ENCODE measurements at places on chromosomes 7 and 10. TPM values are rescaled to one million over a fixed set of nuclear protein-coding genes. Genes with fewer than 3 reads are reported as not detected.

GRCh38 chr10:3525832-3526449 is 259.1 kb downstream of the KLF6 start:
- DNase-seq = no peak

DNA sequence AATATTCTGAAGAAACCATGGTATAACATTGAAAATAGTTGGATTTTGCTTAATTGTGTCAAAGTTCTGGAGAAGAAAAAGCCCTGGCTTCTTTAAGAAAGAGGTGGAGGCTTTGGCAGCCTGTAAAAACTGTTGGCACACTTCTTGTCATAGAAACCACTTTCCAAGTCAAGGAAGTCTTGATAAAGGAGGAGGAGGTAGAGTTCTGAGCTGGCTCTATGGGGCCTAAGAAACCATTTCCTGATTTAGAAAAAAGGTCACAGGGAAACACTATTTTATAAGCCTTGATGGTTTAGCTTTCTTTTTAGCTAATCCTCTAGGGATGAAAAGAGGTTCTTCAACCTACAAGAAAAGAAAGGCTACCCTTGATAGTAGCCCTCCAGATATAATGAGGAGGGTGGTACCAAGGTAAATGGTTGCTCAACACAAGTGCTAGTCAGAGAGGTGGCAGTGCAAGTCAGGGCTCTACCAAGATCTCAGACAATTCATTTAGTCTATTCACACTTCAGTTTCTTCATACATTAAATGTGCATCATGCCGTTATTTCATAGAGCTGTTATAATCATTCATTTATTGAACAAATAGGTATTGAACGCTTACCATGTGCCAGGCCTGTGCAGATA is 346.9 kb downstream of the RNLS start:
- DNase-seq = no peak

TMEM26 gene
- not detected for total RNA-seq

CCDC3 gene
- total RNA-seq = 0.07 TPM

DNA sequence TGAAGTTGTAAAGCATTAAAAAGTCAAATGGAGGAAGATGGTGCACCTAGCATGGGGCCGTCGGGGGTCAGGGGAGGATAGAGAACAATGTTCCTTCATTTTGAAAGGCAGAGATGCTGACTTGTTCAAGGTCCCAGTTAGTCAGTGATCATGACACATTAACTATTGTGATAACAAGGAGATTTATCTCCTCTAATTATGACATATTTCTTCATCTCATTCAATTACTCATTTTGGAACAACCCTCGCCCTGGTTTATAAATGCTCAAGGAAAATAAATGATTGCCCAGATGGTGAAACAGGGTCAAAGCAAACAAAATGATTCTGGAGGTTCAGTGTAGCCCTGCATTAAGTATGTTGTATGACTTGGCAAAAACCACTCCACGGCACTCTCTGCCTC is 106.2 kb downstream of the ITIH5 start:
- no peak for DNase-seq

CUEDC2 gene
- 43.7 TPM for total RNA-seq

DNA sequence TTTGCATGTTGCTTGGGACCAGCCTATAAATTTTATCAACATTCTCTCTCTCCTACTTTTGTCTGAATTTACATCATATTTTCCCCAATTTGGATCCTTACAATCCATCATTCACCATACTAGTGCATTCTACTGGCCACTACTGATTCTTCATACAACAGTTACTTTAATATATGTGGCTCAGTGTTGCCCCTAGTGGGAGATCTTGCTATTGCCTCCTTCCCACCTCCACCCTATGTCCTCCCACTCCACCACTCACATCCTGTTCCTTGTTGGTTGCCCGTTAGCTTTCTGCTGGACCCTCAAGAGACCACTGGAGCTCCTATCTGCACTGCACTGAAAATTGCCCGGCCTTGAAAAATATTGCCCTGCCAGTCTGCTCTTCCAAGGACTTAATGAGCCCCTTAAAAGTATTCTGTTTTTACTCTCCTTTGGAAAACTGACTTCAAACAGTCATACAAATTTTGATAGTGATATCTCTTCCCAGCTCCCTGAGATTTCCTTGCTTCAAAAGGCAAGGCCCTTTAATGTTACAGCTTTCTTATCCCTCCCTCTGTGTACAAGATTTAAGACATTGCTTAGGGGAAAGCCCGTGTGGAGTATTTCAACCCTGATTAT is 243.2 kb upstream of the TMEM229A start:
- DNase-seq = no peak

DNA sequence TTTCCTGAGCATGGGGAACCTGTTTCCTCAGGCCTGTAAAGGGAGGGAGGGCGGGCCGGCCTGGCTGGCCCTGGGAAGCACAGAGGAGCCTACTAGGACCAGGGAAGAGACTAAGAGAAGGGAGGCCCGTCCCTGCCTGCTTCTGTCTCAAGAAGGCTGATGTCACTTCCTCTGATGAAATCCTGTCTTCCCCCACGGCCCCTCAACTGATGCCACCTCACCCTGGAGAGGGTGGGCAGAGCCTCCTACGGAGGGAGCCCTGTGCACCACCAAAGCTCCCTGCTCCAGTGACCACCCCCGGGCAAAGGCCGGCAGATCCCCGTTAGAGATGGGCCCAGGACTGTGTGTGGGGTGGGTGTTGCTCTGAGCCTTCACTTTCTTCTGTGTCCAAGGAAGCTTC is 1.0 kb upstream of the PILRA start:
- no peak for DNase-seq

GRCh38 chr10:124325633-124325914 is 93.1 kb downstream of the OAT start:
- DNase-seq = no peak

FXYD4 gene
- total RNA-seq = not detected

EMX2 gene
- not detected for total RNA-seq

GRCh38 chr10:49611166-49611815 is 1.2 kb downstream of the SLC18A3 start:
- no peak for DNase-seq

STOX1 gene
- total RNA-seq = 0.10 TPM

GRCh38 chr10:132097609-132098377 is 32.0 kb downstream of the JAKMIP3 start:
- no peak for DNase-seq

GJD4 gene
- not detected for total RNA-seq

LAMB4 gene
- total RNA-seq = not detected

STEAP1B gene
- 117 TPM for total RNA-seq

DNA sequence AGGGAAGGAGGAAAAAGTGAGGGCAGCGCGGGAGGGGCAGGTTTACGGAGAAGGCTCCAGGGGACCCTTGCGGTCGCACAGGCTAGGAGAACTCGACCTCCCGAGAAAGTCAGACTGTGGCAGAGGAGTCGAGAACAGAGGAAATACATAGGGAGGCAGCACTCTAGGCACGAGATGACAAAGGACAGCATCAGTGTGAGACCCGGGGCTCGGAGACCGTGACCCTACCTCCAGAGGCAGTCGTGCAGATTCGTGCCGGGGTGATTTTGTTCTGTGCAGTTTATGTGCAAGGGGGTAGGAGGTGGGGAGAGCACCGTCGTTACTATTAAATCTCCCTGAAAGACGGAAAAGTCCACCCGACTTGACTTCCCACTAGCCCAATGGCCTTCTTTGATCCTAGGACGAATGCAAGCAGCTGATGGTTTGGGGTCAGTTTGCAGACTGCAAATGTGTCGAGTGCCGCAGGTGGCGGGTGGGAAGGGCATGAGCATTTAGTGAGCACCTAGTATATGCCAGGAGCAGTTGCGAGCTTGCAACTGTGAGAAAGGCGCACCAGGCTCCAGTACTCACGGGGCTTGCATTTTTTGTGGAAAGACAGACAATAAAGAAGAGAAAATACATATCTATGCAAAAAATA is 674 bp upstream of the OSBPL3 start:
- DNase-seq = no peak

DNA sequence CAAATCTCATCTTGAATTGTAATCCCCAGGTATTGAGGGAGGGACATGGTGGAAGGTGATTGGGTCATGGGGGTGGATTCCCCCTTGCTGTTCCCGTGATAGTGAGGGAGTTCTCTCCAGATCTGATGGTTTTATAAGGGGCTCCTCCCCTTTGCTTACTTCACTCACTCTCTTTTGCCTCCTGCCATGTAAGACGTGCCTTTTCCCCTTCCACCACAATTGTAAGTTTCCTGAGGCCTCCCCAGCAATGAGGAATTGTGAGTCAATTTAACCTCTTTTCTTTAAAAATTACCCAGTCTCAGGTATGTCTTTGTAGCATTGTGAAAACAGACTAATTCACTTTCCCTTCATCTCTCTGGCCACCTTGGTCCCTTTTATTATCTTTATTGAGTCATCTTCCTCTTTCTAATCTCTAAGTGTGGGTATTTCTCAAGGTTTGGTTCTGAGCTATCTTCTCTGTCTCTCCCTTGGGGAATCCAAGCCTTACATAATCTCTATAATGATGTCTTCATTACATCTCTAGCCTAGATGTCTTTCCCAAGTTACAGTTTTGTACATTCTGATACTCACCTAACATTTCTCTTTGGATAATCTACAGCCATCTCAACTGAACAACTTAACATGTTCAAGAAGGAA is 99.1 kb upstream of the JCAD start:
- no peak for DNase-seq

DNA sequence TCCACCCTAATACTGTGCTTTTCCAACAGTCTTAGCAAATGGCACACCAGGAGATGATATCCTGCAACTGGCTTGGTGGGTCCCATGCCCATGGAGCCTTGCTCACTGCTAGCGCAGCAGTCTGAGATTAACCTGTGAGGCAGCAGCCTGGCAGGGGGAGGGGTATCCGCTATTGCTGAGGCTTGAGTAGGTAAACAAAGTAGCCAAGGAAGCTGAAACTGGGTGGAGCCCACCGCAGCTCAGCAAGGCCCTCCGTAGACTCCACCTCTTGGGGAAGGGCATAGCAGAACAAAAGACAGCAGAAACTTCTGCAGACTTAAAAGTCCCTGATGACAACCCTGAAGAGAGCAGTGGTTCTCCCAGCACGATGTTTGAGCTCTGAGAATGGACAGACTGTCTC is 399.0 kb downstream of the CCSER2 start:
- DNase-seq = no peak

FHIP2A gene
- total RNA-seq = 16.5 TPM

- DNase-seq = no peak
Observed at GRCh38 chr7:120775755-120776154, 82.2 kb downstream of the TSPAN12 start.

DNA sequence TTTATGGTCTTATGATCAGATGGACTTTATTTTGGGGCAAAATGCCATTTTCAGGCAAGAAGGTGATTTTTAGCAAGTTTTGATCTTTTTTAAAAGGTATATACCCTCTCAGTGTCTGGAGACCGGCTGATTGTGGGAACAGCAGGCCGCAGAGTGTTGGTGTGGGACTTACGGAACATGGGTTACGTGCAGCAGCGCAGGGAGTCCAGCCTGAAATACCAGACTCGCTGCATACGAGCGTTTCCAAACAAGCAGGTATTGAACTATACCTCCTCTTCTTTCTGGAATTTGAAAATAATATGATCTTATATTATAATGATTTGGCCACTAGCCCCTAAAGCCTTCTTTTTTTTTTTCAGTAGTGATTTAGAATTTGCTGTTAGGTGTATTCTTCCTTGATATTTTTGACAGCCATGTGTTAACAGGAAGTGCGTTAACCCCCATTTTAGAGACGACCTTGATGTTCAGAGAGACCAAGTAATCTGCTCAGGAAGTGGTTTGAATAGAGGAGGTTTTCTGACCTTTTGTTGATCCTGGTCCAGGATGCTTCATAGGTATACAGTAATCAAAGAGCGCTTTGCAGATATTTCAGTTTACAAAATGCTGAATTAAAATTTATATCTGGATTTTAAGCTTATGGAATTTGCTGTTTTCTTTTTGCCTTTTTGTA is 6.2 kb downstream of the BUB3 start:
- no peak for DNase-seq

- no peak for DNase-seq
Observed at GRCh38 chr10:98339799-98340198, 71.8 kb upstream of the LOXL4 start.

MKX gene
- total RNA-seq = not detected

DNA sequence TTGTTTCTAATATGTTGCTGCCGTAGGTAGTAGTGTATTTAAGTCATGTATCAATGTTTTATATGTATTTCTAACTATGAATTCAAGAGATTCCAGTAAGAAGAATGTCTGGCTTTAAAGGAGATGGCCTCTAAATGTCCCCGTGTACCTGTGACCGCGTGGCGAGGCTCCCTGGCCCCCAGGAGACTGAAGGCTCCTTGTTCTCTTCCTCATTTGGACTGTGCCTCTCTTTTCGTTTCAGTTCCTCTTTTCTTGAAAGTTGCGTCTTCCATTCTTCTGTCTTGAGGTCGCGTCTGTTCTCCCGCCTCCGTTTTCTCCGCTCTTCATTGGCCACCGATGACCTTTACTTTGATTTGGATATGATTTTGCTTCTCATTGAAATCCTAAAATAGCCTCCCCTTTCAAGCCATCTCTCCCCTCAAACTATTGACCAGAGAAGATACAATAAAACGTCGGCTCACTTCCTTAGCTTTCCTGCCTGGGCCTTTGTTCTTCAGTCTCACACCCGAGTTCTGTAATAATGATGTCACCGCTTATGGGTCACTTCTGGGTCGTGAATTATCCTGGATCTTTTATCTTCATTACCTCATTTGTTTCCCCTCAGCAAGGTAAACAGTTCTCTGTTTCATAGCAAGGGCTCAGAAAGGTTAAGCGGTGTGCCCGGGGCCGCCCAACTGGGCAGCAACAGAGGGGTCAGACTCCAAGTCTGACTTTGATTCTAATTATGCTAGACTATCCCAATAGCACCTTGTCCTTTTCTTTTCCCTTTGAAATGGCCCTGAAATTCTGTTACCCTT is 28.7 kb downstream of the WIPI2 start:
- DNase-seq = peak; percentile 52

GRCh38 chr10:46514431-46514861 is 42.0 kb downstream of the GPRIN2 start:
- no peak for DNase-seq

- DNase-seq = no peak
Observed at GRCh38 chr7:4919969-4920766, 36.7 kb upstream of the RADIL start.

GRCh38 chr10:103852189-103852711 is 3.1 kb downstream of the SH3PXD2A start:
- no peak for DNase-seq

DNA sequence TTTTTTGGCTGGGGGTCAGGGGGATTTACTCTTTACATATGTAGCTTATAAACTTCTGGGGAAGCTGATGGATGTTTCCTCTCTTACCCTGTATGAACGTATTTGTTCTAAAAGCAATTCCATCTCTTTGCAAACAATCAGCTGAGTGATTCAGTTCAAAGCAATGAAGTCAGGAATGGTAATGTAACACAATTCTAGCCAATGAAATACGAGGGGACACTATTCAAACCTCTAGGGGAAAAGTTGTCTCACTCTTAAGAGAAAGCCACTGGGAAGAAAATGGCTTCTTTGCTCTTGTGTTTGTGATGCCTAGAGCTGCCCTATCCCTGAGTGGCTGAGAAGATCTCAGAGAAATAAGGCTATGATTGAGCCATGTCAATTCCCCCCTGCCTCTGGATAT is 134.8 kb upstream of the SEMA3C start:
- DNase-seq = no peak
